ENCODE measurements at places on chromosomes 16 and 17.

DNA sequence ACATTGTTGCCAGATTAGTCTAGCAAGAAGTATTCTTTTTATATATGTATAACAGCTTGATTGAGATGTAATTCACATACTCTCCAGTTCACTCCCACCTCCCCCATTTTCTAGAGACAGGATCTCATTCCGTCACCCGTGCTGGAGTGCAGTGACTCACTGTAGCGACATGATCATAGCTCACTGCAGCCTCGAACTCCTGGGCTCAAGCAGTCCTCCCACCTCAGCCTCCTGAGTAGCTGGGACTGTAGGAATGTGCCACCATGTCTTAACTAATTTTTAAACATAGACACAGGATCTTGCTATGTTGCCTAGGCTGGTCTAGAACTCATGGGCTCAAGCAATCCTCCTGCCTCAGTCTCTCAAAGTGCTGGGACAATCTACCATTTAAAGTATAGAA lies 3.3 kb upstream of the RSAD1 start:
- DNase-seq: no peak

GRCh38 chr16:56421976-56422669 lies 3.2 kb downstream of the AMFR start:
- DNase-seq: no peak

GRCh38 chr17:82979718-82980117 lies 99.7 kb upstream of the METRNL start:
- no peak for DNase-seq

DNA sequence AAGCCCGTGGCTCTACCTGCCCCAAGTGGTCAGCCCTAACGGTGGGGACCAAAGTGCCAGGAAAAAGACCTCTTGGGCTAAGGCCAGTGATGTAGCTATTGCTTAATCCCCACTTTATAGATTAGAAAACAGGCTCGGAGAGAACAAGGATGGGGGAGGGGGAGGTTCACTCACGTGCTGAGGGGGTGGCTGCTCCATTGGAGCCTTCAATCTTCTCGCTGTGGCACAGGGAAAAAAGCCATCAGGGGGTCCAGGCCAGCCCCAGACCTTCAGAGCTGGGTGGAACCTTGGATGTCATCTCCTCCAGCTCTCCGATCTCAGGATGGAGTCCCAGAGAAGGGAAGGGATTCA lies 45.9 kb downstream of the SRCIN1 start:
- no peak for DNase-seq

Measured in CD4-positive, CD25-positive, alpha-beta regulatory T cell (primary cell).